ENCODE measurements at places on chromosomes 2 and 18. TPM values are rescaled to one million over a fixed set of nuclear protein-coding genes. Genes with fewer than 3 reads are reported as not detected.

ALPI gene
- polyA plus RNA-seq, result 0.16 TPM

TEX44 gene
- polyA plus RNA-seq, result 166 TPM

ATP9B gene
- 32.4 TPM for polyA plus RNA-seq

HRH4 gene
- 0.42 TPM for polyA plus RNA-seq

CIDEA gene
- 0.57 TPM for polyA plus RNA-seq

SKOR2 gene
- polyA plus RNA-seq, result 0.59 TPM

NOSTRIN gene
- polyA plus RNA-seq, result 28.9 TPM

CLEC4F gene
- polyA plus RNA-seq, result 2.6 TPM

DBI gene
- polyA plus RNA-seq, result 434 TPM

DHRS9 gene
- polyA plus RNA-seq, result 16.5 TPM

C18orf54 gene
- polyA plus RNA-seq, result 18.2 TPM

DNAJC5G gene
- polyA plus RNA-seq, result 65.0 TPM

ABCG8 gene
- not detected for polyA plus RNA-seq

ANKRD30BL gene
- polyA plus RNA-seq, result 42.3 TPM

SERPINB10 gene
- not detected for polyA plus RNA-seq

TMEM163 gene
- 24.0 TPM for polyA plus RNA-seq

TMEM178A gene
- polyA plus RNA-seq, result 1.9 TPM

SLC4A5 gene
- polyA plus RNA-seq, result 40.3 TPM

PLB1 gene
- 10.9 TPM for polyA plus RNA-seq

SLC14A1 gene
- 0.73 TPM for polyA plus RNA-seq
